ENCODE measurements at places on chromosomes 2 and 18. TPM values are rescaled to one million over a fixed set of nuclear protein-coding genes. Genes with fewer than 3 reads are reported as not detected.

The IGFBP5 gene
- 775 TPM for total RNA-seq

The ZNF396 gene
- 0.99 TPM for total RNA-seq

The INPP4A gene
- 58.9 TPM for total RNA-seq

The CDK15 gene
- total RNA-seq: 2.0 TPM

The PTPRM gene
- total RNA-seq: 62.7 TPM

The NETO1 gene
- 0.13 TPM for total RNA-seq

The TRIB2 gene
- total RNA-seq: 31.5 TPM

The FBXO48 gene
- total RNA-seq: 0.83 TPM

The SPDYA gene
- total RNA-seq: 0.33 TPM

- H3K4me1 ChIP-seq: peaks cover 21% of the 10 kb centered on the region
- H3K27ac ChIP-seq: peak overlapping the region; percentile 65
These were observed 21.7 kb downstream of the BCL2 start for GRCh38 chr18:63297687-63298399.

GRCh38 chr2:70817284-70817954, 3.0 kb downstream of the CLEC4F start:
- no peaks in the 10 kb centered on the region for H3K36me3 ChIP-seq
- H3K4me3 ChIP-seq: no peak overlapping the region
- DNase-seq: no peak
- no peak overlapping the region for H3K27ac ChIP-seq
- H3K27me3 ChIP-seq: no peaks in the 10 kb centered on the region

GRCh38 chr2:159119652-159120257, 151.3 kb downstream of the TANC1 start:
- H3K4me1 ChIP-seq: peaks cover 35% of the 10 kb centered on the region
- no peak for DNase-seq
- no peak overlapping the region for H3K4me3 ChIP-seq
- no peaks in the 10 kb centered on the region for H3K27me3 ChIP-seq
- H3K27ac ChIP-seq: peak overlapping the region; percentile 47
- no peaks in the 10 kb centered on the region for H3K36me3 ChIP-seq

- H3K27me3 ChIP-seq: no peaks in the 10 kb centered on the region
- no peak overlapping the region for H3K27ac ChIP-seq
- H3K4me3 ChIP-seq: no peak overlapping the region
These were observed 27.3 kb downstream of the CCDC141 start for GRCh38 chr2:179022685-179023084.

- no peak overlapping the region for H3K4me3 ChIP-seq
- peaks cover 27% of the 10 kb centered on the region for H3K4me1 ChIP-seq
- no peak for DNase-seq
- no peaks in the 10 kb centered on the region for H3K36me3 ChIP-seq
These were observed 45.5 kb downstream of the CDC42EP3 start for GRCh38 chr2:37625796-37626571.

GRCh38 chr18:62505669-62506494, 16.9 kb upstream of the ZCCHC2 start:
- H3K4me1 ChIP-seq: peaks cover 6% of the 10 kb centered on the region
- no peaks in the 10 kb centered on the region for H3K36me3 ChIP-seq
- DNase-seq: no peak
- H3K27ac ChIP-seq: peak overlapping the region; percentile 63
- H3K27me3 ChIP-seq: no peaks in the 10 kb centered on the region
- peak overlapping the region; percentile 54 for H3K4me3 ChIP-seq

DNA sequence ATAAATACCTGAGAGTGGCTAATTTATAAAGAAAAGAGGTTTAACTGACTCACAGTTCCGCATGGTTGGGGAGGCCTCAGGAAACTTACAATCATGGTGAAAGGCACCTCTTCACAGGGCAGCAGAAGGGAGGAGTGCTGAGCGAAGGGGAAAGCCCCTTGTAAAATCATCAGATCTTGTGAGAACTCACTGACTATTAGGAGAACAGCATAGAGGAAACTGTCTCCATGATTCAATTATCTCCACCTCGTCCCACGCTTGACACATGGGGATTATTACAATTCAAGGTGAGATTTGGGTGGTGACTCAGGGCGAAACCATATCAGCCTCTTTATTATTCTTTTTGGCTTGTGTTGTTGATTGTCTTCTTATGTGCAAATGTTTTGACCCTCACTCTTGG, 76.2 kb downstream of the WDR7 start:
- DNase-seq: no peak
- H3K4me1 ChIP-seq: no peaks in the 10 kb centered on the region
- H3K36me3 ChIP-seq: peaks cover 20% of the 10 kb centered on the region
- no peak overlapping the region for H3K4me3 ChIP-seq
- no peaks in the 10 kb centered on the region for H3K27me3 ChIP-seq

GRCh38 chr2:219219784-219220532, 1.2 kb upstream of the ABCB6 start:
- peaks cover 69% of the 10 kb centered on the region for H3K36me3 ChIP-seq
- H3K4me1 ChIP-seq: peaks cover 48% of the 10 kb centered on the region
- no peak overlapping the region for H3K4me3 ChIP-seq
- H3K27ac ChIP-seq: peak overlapping the region; percentile 91
- no peak for DNase-seq

DNA sequence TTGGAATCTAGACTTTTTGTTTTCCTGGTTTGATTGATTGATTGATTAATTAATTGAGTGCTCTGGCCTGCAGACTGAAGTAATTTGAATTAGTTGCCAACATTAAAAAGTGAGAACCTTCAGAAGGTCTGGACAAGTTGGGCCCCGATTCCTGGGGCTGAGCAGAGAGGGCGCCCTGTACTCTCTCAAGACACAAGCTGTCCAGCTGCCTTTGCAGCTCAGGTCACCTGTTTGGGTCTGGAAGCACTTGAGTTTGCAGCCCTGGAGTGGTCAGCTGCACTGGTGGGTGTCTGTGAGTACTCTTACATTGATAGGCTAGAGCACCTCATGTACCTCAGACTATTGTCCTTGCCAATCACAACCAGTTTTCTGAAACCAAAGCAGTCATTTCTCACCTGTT, 22.7 kb upstream of the CELF4 start:
- H3K36me3 ChIP-seq: no peaks in the 10 kb centered on the region
- H3K4me1 ChIP-seq: no peaks in the 10 kb centered on the region
- H3K27me3 ChIP-seq: no peaks in the 10 kb centered on the region
- DNase-seq: no peak
- H3K4me3 ChIP-seq: no peak overlapping the region

GRCh38 chr18:40653682-40654081, 1301.4 kb upstream of the PIK3C3 start:
- H3K27ac ChIP-seq: no peak overlapping the region
- no peaks in the 10 kb centered on the region for H3K36me3 ChIP-seq
- no peaks in the 10 kb centered on the region for H3K4me1 ChIP-seq
- no peaks in the 10 kb centered on the region for H3K27me3 ChIP-seq
- no peak overlapping the region for H3K4me3 ChIP-seq

DNA sequence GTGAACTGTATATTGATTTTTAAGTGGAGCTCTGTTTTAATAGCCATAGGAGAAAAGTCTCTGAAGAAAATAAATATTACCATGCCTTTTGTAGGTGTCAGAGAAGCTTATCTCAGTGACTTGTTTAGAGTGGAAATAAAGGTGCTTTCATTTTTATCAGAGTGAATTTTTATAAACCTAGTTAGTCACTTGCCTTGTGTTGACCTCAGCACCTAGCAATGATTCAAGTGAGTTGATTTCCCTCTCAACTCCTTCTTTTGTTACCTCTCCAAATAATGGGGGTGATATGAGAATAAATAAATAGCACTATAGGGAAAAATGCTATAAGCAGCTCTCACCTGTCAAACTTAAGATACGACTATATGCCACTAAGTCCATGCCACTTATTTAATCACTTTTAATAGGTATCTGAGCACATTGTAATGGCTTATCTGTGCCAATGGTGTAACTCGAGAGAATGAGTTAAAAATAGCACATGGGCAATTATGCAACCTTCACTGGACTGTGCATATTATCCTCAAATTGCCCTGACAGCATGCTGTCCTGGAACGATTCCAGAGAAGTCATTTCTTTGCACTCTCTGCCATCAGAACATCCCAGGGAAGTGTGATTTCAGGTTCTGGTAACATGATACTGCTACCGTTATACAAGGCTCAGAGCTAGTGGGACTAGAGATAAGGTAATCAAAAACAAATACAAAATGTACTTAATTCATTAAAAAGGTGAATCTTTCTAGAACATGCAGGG, 290.8 kb downstream of the CCDC85A start:
- H3K4me1 ChIP-seq: peaks cover 6% of the 10 kb centered on the region
- no peaks in the 10 kb centered on the region for H3K27me3 ChIP-seq
- DNase-seq: no peak
- no peak overlapping the region for H3K4me3 ChIP-seq
- H3K36me3 ChIP-seq: no peaks in the 10 kb centered on the region
- no peak overlapping the region for H3K27ac ChIP-seq

GRCh38 chr2:68745006-68745405, 10.4 kb downstream of the ARHGAP25 start:
- no peak overlapping the region for H3K27ac ChIP-seq
- H3K36me3 ChIP-seq: no peaks in the 10 kb centered on the region
- H3K4me3 ChIP-seq: no peak overlapping the region
